Left cardiac atrium (tissue), 4 donors: ENCODE measurements at places on chromosomes 5 and 9. TPM values are rescaled to one million over a fixed set of nuclear protein-coding genes. Genes with fewer than 3 reads are reported as not detected.

The F2R gene
- total RNA-seq = 16.0 TPM

DNA sequence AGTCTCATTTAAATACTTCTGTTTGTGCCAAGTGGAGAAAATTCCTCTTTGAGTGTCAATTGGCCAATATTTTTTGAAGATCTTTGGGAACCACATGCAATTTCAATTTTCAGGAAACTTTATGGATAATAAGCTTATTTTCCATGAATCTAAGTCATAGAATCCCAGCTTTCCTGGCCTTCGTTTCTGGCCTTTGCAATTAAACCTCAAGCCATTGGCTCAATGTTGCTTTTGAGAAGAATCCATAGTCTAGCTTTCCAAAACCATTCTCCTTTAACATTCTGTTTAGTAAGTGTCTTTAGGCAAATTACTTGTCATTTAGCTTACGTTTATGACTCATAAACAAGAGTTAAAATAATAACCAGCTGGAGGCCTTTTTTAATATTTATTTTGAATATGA lies 145.0 kb upstream of the FTMT start:
- no peak for DNase-seq

DNA sequence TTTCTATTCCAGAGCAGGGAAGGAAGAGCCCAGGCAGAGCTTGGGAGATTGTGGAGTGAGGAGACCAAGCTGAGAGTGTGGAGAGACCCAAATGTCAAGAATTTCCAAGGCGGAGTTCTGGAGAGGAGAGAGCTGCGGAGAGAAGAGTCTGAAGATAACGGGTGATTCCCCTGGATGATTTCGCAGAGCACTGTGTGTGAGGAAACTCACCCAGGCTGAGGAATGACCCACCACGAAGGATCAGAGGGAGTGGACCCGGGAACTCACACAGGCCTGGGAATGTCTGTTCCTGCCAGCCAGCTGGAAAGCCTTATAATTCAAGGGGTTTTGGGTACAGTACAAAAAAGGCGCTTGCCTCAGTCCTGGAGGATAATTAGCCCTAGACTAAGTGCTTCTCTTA lies 94.2 kb downstream of the WNK2 start:
- no peak for DNase-seq

DNA sequence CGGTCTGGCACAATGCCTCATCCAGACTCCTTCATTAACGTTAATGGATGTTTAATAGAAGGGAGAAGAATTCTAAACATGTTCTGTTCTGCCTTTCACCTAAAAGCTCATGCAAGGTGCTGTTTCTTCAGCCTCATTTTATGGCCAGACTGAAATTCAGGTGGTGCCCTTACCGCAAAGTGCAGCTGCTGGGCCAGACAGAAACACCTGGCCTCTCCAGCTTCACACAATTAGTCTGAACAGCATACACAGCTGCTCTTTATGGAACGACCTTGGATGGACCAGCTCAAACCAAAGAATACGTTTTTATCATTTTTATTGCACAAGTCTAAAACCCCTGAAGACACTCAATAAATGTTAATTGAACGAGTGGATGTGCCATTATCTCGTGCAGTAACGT lies 4.6 kb downstream of the SNCAIP start:
- DNase-seq = no peak

- no peak for DNase-seq
These were observed 30.6 kb upstream of the COL5A1 start for GRCh38 chr9:134611046-134611445.

GRCh38 chr5:67341478-67341877 lies 144.9 kb upstream of the CD180 start:
- DNase-seq = no peak

GRCh38 chr5:157669701-157670097 lies 1.6 kb upstream of the C5orf52 start:
- no peak for DNase-seq
